ENCODE measurements at places on chromosomes 1 and 21. TPM values are rescaled to one million over a fixed set of nuclear protein-coding genes. Genes with fewer than 3 reads are reported as not detected.

Gene SLC25A34
- 34.0 TPM for total RNA-seq

Gene GUCA2A
- total RNA-seq: not detected

Gene BOLA1
- 19.4 TPM for total RNA-seq

Gene RNU1-4
- total RNA-seq: 6,072 TPM

Gene POU3F1
- total RNA-seq: 0.11 TPM

All from left ventricle myocardium inferior (tissue), 1 donor.